ENCODE measurements at places on chromosomes 6 and 20. TPM values are rescaled to one million over a fixed set of nuclear protein-coding genes. Genes with fewer than 3 reads are reported as not detected.

DNA sequence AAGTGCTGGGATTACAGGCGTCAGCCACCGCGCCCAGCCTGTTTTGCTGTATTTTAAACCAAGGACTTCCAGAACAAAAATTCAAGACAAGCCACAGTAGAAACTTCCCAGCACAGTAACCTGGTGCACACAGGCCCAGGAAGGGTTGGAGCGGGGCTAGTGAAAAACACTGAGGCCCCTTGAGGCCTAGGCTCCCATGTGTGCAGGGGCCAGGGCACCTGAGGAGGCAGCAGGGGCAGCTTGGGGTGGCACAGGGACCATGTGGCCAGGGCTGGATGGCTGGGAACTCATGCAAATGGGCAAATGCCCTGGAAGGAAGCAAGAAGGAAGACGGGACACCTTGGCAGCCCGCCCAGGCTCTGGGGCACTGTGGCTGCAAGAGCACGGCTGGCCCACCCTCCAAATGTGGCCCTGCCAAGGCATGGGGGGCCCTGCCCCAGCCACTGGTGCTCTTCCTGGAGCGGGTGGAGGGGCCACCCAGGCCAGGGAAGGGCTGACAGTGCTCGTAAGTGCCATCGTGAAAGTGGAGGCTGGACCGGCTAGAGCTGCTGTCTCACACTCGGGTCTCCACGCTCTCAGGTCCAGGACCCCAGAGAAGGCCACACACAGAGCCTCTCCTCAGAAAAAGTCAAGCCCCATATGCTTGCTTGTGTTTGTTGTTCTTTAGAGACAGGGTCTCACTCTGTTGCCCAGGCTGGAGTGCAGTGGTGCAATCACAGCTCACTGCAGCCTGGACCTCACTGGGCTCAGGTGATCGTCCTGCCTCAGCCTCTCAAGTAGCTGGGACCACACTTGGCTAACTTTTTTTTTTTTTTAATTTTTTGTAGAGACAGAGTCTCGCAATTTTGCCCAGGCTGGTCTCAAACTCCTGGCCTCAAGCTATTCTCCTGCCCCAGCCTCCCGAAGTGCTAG lies 10.3 kb downstream of the SLC2A4RG start:
- no peak for DNase-seq

DNA sequence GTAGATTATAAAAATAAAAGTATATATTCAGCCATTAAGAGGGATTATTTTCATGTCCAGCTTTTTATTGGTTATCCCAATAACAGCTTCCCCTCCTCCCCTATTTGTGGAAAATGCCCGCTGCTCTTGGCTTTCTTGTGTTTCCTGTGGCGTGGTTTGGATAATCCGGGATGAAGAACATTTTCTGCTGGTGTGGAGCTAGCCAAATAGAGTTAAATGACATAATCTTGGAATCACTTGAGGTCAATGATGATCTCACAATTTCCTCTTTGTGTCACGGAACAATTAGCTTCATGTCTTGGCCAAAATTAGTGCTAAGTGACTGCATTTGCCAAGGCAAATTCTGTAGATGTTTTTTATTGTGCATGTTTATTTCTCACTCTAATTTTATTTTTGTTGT lies 394.0 kb downstream of the LAMA2 start:
- DNase-seq, result peak; percentile 7

The SLC22A1 gene
- polyA plus RNA-seq, result 0.04 TPM

DNA sequence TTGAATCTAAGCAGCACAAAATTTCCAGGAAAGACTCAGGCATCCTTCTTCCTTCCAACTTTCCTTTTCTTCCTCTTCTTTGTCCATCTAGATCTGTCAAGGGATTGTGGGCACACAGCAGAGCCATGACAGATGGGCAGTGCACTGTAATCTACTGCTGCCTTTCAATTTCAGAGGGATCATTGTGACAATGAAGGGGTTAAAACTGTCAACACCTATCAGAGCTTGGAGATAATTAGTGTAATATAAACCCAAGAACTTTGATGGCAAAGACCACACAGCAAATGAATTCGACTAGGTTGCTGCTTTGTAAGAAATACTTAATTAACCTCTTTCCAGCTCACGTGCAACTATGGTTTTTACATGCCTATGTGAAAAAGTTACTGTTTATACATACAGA lies 55.0 kb downstream of the SAMD5 start:
- DNase-seq, result no peak

GRCh38 chr20:43987018-43987417 lies 72.4 kb downstream of the TOX2 start:
- no peak for DNase-seq

DNA sequence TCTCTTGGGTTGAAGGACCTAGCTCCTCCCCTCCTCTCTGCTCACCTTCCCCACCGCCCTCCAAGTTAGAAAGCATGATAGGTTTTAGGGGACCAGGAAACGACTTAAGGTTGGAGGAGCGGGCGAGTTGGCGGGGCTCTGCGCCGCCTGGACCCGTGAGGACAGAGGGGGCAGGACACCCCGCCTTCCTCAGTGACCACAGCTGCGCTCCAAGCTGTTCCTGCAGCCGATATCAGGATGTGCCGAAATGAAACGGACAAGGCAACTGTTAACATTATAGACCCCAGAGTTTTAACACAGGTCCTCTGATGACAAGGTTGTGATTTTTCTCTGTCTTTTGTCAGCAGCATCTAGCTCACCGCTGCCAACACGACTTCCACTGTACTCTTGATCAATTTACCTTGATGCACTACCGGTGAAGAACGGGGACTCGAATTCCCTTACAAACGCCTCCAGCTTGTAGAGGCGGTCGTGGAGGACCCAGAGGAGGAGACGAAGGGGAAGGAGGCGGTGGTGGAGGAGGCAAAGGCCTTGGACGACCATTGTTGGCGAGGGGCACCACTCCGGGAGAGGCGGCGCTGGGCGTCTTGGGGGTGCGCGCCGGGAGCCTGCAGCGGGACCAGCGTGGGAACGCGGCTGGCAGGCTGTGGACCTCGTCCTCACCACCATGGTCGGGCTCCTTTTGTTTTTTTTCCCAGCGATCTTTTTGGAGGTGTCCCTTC lies at the start of gene GRM1:
Gene GRM1 (plus strand): TSS at position 212 of the 722 bp plus-strand sequence. CDS start 456 bp downstream, at position 668.
- DNase-seq, result no peak

GRCh38 chr6:130755368-130756034 lies 71.7 kb upstream of the SMLR1 start:
- no peak for DNase-seq

DNA sequence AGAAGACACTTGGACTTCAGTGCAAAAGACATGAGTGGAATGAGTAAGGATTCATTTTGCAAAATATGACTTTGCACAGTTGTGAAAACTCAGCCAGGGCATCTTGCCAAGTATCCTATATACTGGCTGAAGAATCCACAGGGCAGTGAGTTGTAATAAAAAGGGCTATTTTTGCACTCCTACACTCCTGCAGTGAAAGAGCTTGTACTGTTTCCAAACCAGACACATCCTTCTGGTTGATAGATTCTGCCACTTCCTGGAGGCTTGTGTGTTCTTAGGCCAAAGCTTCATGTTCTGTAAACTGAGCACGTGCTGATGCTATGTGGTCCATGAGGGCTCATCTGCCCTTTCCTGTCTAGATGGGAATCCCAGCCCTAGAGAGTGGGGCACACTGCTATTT lies 34.9 kb downstream of the GMPR start:
- DNase-seq, result peak; percentile 15

The KCNG1 gene
- 0.22 TPM for polyA plus RNA-seq

GRCh38 chr6:52183131-52183713 lies 3.0 kb upstream of the IL17A start:
- no peak for DNase-seq

Data from endothelial cell of umbilical vein (primary cell).